ENCODE measurements at places on chromosomes 2 and 18.

DNA sequence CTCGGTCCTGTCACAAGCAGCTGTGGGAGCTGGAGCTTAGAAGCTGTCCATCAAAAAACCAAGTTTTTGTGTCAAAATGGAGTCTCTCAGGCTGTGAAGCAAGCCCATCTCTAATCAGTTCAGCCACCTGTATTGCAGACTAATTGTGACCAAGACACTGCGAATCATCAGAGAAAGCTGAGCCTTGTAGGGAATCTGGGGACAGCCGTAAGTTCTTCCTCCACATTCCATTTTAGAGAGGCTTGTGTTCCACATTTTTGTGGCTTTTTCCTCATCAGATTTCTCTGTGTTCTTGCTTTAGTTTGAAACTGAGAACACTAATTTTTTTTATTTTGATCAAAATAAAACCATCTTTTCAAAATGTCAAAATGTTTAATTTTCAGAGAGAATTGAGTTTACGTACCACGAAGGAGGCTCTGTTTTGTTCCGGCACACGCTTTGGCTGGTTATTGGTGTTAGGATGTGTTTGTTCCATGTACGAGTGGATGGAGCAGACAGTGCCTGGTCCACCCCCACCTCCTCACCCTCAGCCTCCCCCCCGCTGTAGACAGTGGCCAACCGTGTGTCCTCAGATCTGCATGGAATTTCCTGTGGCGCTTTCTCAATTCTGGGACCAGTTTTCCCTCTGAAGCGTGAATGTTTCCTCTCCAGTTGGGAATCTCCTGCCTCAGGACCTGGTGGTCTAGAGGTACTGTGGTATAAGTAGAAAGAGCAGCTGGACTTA, 140.8 kb downstream of the AGAP1 start:
- peak; percentile 51 for DNase-seq

- DNase-seq = no peak
Measured at GRCh38 chr2:37919631-37920032, 5.5 kb upstream of the RMDN2 start.

- DNase-seq = peak; percentile 38
Measured at GRCh38 chr18:61892683-61893308, at the start of gene RNF152. RNF152 (minus strand) TSS chr18:61893007; CDS start chr18:61816463, 76,544 bp downstream.

DNA sequence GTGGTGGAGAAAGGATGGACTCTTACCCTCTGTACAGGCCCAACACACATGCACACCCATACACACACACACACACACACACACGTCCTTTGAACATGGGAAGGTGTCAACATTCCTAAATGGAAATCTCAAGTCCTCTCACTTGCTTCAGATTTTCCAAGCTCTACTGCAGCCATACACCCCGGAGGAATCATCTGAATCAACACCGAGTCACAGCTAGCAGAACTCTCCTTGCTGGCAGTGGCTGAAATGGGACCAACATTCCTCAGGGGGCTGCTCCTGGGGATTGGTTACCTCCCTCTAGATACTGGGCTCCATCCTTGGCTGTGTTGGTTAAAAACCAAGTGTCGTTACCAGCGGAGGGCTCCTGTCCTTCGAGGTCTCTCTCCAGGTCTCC, 112.7 kb downstream of the BCL11A start:
- DNase-seq = no peak

GRCh38 chr18:76414936-76415621, 80.0 kb downstream of the ZNF516 start:
- no peak for DNase-seq

GRCh38 chr2:56049233-56049845, 125.8 kb upstream of the EFEMP1 start:
- DNase-seq = no peak

DNA sequence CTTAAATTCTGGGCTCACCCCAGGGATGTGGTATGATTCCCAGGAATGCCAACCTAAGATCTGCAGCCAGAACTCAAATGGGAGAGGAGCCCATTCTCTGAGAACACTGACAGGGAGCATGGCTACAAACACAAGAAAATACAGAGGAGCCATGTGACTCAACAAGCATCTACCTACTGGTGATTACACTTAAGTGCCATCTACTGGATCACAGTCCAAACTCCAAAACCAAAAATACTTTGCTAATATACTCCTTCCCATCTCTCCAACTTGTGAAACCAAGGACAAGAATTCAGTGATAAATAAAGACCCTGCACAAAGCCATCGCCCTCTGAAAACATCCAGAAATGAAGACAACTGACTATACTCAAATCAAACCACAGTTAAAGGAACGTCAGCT, 116.9 kb downstream of the NR4A2 start:
- no peak for DNase-seq

GRCh38 chr18:73452866-73453265, 585.1 kb upstream of the NETO1 start:
- no peak for DNase-seq

DNA sequence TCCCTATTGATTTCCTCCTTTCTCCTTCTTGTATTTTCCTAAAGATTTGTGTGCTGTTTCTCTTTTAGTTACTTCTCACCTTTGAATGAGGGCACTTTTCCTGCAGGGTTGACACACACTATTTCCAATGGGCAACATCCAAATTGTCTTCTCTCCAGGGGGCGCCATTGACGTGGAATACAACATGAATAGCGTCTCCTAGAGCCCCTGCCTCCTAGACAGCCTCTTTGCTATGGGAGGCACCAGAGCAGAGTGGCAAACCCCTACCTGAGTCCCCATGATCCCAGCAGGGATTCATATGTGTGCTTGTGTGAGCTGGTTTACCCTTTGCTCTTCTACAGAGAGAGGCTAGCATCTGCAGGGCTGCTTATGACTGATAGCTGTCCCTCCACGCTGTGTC, 61.3 kb upstream of the ITSN2 start:
- peak; percentile 53 for DNase-seq

DNA sequence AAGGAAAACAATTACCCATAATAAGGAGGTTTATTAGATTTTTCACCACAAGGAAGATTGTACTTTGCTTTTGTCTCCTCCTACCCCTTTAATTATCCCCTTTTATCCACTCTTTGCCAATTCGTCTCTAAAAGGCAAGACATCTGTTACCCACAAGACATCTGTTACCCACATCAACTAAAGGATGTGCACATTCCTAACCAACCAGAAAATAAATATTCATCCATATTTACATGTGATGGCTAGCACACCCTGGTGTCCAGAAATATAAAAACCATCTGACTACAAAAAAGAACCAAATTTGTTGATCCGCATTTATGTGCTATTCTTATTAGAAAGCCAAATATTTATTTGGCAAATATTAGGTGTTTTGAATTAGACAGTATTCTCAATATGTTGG, 35.7 kb downstream of the ACVR1C start:
- peak; percentile 24 for DNase-seq

DNA sequence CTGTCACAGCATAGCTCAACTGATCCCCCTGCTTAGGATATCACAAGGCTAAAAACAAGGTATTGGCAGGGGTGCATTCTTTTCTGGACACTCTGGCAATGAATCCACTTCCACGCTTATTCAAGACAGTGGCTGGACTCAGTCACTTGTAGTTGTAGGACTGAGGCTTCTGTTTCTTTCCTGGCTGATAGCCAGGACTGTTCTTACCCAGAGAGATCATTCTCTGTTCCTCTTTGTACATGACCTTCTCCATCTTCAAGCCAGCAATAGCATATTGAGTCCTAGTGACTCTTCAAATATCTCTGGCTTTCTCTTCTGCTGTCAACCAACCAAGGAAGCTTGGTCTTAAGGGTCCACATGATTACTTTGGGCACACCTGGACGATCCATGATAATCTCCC, 241.3 kb downstream of the RBM43 start:
- no peak for DNase-seq

- DNase-seq = no peak
Measured at GRCh38 chr18:38413193-38413592, 847.6 kb upstream of the CELF4 start.

DNA sequence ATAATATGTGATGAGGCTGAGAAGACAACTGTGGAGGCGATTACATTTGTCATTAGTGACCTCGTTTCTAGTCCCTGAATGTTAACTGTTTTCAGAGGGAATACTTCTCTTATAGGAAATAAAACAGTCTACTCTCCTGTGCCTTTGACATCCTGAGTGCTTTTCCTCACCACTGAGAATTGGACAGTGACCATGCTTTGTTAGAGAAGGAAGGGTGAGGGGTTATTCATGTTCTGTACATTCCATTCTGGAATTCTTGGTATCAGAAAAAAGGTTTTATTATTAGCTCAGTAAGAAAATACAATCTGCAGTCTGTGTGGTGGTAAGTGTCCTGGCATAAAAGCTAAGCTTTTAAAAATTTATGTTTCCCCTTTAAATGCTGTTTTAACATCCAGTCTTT, 58.8 kb downstream of the PARD3B start:
- DNase-seq = peak; percentile 18

GRCh38 chr2:215624423-215624829, 188.6 kb upstream of the FN1 start:
- peak; percentile 99 for DNase-seq

- no peak for DNase-seq
Measured at GRCh38 chr2:220857368-220857767, 714.7 kb downstream of the EPHA4 start.

DNA sequence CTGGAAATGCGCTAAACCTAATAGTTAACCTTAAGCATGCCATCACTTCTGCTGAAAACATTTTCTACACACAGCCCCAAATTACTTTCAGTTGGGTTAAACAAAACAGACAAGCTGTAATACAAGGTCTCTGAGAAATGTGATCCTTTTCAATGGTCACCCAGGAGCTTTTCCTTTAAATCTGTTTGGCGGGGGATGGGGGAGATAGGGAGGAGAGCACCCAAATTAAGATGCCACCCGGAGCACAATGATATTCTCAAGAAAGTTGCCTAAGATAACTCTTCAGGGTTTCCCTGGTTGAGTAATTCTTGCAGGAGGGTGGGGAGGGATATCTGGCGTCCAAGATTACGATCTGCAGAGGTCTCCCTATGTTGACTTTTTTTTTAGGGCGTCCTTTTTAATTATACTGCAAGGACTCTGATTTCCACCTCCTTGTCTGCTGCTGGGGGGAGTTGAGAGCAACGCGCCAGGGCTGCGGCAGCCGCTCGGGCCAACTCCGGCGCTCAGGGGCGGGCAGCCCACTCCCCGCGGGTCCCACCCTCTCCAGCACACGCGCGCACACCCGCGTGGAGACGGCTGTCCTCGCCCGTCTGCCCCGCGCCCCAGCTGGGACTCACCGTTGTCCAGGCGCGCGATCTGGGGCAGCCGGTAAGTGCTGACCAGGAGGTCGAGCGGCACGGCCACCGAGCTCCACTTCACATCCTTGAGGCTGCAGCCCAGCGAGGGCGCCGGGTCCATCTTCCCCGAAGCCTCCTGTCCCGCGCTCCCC, 807 bp downstream of the GAREM1 start:
- DNase-seq = peak; percentile 43

GRCh38 chr2:164877169-164877568, 35.5 kb upstream of the COBLL1 start:
- DNase-seq = no peak

- DNase-seq = no peak
Measured at GRCh38 chr2:200054681-200055468, 99.5 kb downstream of the MAIP1 start.

- no peak for DNase-seq
Measured at GRCh38 chr2:239717706-239718105, 307.4 kb downstream of the NDUFA10 start.

DNA sequence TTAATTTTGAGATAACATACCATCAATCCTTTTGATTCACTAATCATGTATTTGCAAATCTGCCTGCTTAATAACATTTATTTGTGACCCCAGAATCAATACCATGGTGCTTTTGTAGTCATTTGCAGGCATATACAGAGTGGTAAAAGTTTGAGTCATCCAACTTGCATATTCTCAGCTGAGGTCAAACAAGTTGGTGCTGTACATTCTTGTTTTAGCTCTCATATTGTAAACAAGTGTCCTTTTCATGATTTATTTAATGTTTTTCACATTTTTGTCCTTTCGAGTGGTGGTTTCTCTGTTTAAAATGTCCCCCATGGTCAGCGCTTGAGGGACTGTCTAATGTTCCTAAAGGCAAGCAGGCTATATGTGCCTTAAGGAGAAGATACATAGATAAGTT, 17.5 kb downstream of the RAB27B start:
- peak; percentile 87 for DNase-seq

DNA sequence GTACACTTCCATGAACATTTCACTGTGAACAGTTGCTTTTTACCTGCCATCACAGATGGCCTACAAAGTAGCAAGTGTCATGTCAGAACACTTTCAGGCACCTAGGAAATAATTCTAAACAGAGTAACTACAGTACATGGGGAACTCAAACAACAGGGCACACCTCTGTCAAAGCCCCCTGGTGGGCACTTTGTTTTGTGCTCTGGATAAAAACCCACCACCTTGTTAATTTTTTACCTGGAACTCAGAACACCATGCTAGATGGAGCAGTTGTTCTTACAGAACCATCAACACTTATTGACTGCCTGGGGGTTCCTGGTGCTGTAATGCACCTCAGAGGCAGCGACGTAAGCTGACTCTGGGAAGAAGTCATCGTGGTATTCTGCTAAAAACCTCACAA, 2.3 kb downstream of the MSL3B start:
- DNase-seq = no peak

DNA sequence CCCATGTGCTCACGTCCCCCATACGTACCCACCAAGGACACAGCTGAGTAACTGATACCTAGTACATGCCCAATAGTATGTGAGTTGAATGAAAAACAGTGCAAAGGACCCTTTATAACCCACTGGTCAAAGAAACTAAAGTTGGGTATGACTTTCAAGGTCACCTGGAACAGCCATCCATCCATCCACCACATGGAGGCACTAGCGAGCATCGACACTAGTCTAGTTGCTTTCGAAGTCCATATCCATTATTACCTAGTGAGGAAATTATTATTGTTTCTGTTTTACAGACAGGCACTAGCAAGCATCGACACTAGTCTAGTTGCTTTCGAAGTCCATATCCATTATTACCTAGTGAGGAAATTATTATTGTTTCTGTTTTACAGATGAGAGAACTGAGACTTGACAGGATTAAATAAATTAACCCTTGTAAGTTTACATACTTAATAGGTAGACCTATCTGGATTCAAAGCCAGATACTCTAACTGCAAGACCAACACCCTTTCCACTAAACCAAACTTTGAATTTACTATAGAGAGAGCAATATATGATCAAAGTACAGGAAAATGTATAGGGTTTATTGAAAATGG, 233.7 kb downstream of the METTL4 start:
- peak; percentile 31 for DNase-seq

- peak; percentile 26 for DNase-seq
Measured at GRCh38 chr2:143779021-143779420, 649.8 kb downstream of the ARHGAP15 start.

DNA sequence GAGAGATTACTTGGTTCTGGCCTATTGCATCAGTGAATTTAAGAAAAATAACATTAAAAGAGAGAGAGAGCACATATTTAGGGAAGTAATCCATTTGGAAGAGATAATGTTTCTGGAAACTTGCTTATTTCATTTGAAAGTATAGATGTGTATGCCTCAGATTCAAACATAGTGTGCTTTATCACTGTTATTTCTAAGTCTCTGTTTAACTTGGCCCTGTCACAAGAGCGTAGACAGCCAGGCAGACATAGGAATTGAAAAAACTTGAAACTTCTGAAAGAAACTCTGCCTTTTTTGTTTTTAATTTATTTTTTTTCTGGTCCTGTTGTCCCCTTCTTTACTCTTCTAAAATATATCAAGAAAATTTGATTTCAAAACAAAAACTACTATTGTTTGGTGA, 849.1 kb downstream of the CNTNAP5 start:
- DNase-seq = no peak

GRCh38 chr18:21928925-21929324, 188.3 kb downstream of the MIB1 start:
- no peak for DNase-seq
